ENCODE measurements at places on chromosomes 4 and X.

DNA sequence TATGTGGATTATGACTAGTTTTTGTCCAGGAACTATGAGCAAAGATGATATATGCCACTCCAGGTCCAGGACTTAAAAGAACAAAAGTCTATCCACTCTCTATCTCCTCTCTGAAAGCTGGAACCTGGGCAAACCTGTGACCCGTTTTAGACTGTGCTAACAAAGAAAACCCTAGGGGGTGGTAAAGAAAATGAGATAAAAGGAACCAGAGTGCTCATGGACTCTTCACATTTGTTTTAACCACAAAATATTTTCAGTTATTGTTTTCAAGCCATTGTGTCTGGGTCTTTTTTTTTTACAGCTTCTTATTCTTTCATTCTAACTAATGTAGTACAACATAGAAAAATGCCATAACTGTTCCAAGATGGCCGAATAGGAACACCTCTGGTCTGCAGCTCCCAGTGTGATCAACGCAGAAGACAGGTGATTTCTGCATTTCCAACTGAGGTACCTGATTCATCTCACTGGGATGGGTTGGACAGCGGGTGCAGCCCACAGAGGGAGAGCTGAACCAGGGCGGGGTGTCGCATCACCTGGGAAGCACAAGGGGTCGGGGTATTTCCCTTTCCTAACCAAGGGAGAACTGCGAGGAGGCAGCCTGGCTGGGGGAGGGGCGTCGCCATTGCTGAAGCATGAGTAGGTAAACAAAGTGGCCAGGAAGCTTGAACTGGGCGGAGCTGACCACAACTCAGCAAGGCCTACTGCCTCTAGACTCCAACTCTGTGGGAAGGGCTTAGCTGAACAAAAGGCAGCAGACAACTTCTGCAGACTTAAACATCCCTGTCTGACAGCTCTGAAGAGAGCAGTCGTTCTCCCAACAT is 45.1 kb downstream of the CHM start:
- DNase-seq: peak; percentile 13

GRCh38 chr4:85762529-85762871 is 287.6 kb downstream of the ARHGAP24 start:
- DNase-seq: peak; percentile 91

- no peak for DNase-seq
These were observed 158.6 kb downstream of the STPG2 start for GRCh38 chr4:97984545-97985131.

GRCh38 chrX:49171752-49172279 is at the start of gene PLP2:
Gene PLP2 (plus strand): TSS chrX:49171898. CDS start chrX:49172001, 103 bp downstream.
- peak; percentile 43 for DNase-seq

- peak; percentile 13 for DNase-seq
These were observed 632 bp upstream of the PCDH7 start for GRCh38 chr4:30719454-30720020.

DNA sequence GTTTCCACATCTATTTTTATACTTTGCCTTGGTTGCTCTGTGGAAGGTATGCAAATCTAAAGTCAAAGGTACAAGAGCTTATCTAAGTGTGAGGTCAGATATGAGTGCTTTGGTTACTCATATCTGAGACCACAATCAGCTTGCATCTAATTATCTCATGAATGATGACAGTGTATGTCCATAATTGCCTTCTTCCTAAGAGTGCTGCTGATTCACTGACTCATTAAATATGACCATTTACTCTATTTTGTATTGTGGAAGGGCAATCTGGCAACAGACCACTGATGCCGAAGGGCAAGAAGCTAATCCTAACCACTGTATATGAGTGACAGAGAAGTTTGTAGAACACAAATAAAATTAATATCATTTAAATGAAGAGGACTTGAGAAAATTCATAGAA is 1190.2 kb upstream of the AGA start:
- no peak for DNase-seq

GRCh38 chr4:100008048-100008447 is 58.0 kb upstream of the H2AZ1 start:
- peak; percentile 78 for DNase-seq

DNA sequence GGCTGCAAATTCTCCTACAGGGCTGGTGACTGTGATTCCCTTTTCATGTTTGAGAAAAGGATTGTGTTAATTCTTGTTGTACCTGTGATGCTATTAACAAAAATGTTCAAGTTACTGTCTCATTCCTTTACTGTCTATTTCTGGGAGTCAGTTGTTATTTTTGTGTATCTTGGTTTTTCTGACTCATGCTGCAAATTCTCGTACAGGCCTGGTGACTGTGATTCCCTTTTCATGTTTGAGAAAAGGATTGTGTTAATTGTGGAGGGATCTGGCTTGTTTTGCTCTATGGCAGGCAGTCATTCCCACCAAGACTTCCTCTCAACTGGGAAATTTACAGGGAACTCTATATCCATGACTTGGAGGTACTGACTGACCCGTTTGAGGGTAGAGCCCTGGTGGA is 693.4 kb upstream of the INTU start:
- DNase-seq: peak; percentile 78

DNA sequence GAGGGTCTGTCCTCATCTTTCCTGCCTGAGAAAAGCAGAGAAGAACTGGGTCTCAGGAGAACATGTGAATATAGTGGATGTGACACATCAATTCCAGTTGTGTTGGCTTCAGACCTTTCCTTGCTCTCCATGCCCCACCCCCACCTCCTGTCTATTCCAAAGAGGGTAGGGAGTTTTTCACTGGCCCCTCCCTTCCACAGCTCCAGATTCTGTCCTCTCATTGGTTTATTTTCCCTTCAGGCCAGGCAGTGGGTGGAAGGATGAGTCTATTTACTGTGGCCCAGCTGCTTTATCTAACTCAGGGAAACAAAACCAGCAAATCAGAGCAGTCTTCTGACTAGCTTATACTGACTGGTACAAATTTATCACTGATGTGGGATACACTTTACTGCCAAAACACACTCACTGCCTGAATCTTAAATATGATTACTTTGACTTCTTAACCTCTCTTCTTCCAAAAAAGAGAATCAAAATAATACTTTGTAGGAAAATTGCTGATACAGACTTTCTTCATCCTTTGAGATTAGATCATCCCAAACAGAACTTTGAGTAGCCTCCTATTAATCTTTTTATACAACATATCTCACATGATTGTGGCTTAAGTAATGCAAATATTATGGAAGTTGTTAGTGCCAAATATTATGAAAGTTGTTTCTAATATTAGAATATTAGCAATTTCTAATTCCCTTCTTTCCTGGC is 221.2 kb downstream of the MID1 start:
- no peak for DNase-seq

DNA sequence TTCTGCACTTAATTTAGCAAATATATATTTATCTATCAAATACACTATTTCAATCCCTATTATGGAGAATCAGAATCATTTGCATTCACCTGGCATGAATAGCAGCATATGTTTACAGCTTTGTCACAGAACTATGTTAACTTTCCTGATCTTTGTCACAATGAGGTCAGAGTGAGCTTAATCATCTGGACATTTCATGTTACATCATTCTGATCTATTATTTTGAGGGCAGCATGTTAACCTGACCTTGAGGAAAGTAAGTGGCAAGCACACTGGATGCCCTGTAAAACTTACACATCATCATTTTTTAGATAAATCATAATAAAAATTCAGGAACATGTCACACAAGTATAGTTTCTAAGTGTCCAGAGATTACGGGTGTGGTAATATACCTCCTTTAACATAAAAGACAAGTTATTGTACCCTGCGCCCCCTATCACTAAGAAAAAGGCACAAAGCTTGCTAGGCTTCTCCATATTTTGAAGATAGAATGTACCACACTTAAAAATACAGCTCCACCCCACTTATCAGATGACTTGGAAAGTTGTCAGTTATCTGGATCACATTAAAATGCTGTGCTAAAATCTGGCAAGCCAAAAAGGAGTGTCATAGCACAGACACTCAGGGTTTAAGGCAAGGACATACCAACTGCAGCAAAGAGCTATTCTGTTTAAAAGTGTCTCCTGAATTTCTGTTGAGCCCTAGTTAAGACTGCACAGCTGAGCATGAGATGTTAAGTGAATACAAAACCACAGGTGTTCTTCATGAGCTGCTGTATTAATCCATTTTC is 182.7 kb upstream of the FAT4 start:
- DNase-seq: peak; percentile 39

- DNase-seq: no peak
These were observed 36.5 kb downstream of the GALNTL6 start for GRCh38 chr4:171849686-171850222.

- DNase-seq: no peak
These were observed 57.3 kb upstream of the ADGRA3 start for GRCh38 chr4:22573198-22573597.

DNA sequence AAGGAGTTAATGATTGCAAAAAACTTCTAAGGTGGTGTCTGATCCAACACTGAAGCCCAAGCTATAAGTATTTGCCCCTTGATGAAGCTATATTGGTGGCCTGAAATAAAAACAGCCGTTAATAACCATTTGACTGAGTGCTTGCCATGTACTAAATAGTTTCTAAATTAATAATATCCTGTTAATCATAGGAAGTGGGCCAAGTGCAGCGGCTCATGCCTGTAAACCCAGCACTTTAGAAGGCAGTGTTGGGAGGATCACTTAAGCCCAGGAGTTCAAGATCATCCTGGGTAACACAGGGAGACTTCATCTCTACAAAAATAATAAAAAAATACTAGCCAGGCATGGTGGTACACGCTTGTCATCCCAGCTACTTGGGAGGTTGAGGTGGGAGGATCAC is 8.3 kb downstream of the NDP start:
- no peak for DNase-seq

GRCh38 chr4:58566260-58566659 is 1456.1 kb upstream of the IGFBP7 start:
- no peak for DNase-seq

DNA sequence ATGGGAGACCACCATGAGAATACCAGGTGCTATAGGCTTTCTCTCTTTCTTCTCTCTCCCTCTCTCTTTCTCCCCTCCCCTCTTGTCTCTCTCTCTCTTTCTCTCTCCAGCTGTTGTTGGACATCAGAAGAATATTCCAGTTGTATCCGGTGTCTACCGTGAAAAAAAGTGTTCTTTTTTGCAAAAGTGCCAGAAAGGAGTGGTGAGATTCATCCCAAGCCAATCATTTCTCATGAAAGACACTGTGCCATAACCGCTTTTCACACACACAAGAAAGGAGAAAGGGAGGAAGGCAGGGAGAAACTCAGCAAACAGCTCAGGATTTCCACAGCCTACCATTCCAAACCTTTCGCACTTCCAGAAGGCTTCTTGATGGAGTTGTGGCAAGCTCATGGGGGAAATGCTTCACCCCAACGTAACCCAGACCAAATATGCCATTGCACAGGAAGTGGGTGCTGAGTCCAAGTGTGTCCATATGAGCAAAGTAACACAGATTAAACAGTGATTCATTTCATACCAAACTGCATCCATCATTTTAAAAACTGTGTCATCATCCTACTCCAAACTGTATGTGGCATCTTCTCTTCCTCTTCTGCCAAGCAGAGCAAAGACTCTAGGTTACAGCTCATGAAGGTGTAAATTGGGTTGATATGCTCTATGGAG is 224.0 kb downstream of the APBB2 start:
- DNase-seq: peak; percentile 99

DNA sequence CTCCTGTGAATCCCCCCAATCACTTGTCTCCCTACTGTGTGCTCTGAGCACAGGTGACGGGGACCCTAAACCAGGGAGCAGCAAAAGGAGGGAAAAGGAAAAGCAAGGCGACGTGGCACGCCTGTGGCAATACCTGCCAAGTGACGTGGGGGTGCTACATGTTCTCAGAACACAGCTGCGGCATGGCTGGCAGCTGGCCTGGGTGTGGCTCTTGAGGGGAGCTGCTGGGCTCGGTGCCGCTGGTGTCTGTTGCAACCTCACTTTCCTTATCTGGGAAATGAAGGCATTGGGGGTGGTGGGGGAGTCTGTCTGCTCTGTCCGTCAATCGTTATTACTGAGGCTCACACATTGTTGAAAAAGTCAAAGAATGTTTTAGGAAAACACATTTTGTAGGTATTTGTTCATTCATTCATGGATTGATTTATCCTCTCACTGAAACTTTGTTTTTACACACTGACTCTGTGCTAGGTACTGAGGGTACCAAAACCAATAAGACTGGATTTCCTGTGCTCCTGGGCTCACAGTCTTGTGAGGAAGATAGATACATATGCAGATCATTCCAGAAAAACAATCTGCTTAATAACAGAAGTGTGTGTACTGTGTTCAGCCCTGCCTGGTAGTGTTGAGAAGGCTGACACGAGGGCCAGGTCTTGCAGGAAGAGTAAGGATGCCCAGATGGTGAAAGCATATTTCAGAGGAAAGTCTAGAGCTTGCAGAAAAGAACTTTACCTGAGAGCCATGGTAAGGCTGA is 217.6 kb downstream of the PTTG2 start:
- peak; percentile 71 for DNase-seq

Data from AG10803 (cell line).